AG04449 (cell line): ENCODE measurements at places on chromosomes 6 and 20.

GRCh38 chr6:170152124-170152926 is 138.6 kb downstream of the DLL1 start:
- DNase-seq = no peak

GRCh38 chr20:23399568-23400241 is 21.6 kb downstream of the NAPB start:
- DNase-seq = no peak

DNA sequence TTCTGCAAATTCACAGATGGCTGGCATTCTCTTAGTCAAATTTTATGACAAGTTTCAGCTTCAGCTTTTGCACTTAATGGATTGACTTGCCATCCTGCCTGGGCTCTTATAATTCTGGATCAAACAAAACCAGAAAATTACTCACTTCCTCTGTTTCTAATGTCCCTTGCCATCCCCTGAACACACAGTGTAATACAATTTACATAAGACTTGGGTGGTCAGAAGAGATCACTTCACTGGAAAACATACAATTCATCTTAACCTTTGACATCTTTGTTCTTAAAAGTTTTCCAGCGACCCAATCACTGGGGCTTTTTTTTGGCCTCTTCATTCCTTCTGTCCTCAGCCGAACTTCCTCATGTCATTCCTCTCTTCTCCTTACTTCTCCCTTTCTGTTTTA is 199.0 kb downstream of the ARHGAP18 start:
- DNase-seq = no peak

DNA sequence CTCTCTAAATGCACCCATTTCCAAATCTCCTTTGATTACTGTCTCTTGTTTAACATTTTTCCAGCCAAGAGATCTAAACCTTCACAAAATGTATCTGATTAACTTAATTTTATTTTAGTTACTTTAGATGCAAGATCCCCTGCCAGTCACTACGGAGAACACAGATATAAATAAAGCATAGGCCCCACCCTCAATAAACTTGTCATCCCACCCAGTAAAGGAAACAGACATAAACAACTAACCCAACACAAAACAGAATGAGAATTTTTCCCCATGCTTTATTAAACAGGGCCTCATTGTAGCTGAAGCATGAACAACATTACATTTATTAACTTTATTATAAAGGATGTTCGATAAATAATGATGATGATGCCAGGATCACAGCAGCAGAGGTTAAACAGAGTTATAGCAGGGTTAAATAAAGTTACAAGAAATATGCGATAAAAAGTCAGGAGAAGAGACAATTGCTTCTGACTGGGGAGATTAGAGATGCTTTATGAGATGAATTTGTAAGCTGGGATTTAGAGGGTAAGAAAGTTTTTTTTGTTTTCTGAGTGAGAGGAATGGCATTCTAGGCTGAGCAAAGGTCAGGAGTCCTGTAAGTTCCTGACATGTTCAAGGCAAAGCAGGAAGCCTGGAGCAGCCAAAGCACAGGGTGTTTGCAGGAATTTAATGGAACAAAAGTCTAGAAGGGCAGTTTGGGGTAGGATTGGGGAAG is 41.1 kb downstream of the TFAP2A start:
- no peak for DNase-seq

GRCh38 chr6:81476881-81477280 is 275.6 kb downstream of the TENT5A start:
- DNase-seq = peak; percentile 28

DNA sequence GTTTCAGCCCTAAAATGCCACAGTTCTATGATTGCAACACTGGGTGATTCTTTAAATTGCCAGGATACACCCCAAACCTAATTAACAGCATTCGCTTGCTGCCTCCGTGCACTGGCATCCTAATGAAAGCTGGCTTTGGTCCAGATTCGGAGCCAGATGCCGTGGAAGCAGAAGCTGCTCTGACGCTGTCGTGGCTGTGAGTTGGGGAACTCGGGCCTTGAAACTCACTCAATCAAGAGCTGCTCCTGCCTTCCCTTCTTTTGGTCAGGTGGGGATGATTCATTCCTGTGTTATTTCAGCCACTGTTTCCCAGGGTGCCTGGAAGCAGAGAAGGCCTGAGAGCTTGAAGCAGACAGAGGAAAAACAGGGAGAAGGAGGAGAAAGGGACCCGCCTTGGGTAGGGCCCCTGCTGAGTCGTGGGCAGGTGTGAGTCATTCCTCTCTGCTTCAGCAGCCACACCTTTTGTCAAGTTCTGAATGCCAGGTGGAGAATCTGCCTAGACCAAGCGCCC is 36.2 kb upstream of the DSP start:
- DNase-seq = peak; percentile 49

- DNase-seq = no peak
Measured at GRCh38 chr20:64044484-64045247, 4.8 kb downstream of the SOX18 start.

DNA sequence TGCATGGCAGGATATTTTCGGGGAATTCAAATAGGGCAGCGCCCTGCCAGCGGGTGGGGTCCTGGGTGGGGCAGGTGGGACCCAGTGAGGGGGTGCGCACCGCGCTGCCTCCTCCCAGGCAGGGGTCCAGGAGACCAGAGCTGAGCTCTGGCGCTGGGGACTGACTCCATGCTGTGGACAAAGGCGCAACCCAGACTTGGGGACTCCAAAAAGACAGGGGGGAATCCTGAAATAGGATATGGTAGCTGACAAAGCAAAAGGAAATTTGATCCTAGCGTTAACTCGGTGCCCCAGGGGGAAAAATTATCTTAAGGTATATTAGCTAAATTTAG is 23.6 kb downstream of the TFAP2A start:
- DNase-seq = no peak

DNA sequence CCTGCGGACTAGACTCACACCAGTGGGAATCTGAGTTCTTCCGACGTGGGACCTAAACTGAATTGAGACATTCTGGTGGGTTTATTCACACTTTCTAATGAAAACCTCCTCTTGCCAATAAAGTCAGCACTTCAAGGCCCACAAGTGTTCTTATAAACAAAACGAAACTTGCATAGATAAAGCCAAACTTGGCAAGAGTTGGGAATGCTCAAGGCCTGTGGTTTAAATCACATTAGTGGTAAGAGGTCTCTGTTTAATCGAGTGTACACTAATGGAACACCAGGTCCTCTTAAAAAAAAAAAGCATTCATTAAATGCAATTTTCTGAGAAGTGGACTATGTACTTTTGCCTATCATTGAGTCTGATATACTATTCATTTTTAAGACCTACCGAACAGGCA is 143.3 kb downstream of the SMOC2 start:
- DNase-seq = no peak

GRCh38 chr20:11780765-11781369 is 136.8 kb upstream of the BTBD3 start:
- DNase-seq = no peak

DNA sequence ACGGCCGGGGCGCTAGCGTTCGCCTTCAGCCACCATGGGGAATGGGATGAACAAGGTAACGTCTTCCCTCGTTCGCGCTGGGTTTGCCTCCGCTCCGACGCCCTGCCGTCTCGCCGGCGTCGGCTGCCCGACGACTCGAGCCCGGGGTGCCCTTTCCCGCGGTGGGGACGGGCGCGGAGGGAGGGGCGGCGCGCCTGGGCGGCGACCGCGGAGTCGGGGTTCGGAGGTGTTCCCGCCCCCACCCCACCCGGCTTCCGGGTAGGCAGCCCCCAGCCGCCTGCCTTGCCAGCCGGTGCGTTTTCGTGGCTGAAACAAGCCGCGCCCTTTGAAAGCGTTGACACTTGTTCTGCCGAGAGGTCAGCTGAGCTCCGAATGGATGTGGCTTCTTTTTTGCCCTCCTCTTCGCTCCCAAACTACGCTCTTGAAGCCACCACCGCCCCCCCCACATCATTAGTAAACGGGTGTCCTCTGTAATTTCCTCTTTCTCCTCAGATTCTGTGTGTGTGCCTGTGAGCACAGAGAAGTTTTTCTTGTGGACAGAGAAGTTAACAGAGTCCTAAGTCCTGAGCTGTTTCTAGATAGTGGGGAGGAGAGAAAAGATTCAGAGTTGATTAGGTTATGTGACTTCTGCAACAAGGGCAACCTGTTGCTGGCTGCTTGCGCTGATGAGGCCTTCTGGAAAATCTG is 362 bp downstream of the DUSP22 start:
- no peak for DNase-seq

DNA sequence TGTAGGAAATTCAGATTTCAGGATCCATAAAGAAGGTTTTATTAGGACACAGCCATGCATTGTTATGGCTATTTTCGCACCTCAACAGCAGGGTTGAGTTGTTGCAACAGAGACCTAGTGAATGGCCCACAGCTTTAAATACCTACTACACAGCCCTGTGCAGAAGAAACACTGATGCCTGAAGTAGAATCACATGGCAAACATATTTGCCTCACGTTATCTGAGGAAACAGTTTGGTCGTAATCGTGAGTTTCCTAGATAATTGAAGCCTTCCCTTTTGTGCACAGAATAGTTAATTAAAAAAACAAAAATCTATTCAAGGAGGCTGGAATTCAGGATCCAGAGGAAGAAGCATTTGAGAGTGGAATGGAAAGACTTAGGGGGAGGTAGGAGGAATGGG is 55.1 kb downstream of the GCNT2 start:
- DNase-seq = no peak

DNA sequence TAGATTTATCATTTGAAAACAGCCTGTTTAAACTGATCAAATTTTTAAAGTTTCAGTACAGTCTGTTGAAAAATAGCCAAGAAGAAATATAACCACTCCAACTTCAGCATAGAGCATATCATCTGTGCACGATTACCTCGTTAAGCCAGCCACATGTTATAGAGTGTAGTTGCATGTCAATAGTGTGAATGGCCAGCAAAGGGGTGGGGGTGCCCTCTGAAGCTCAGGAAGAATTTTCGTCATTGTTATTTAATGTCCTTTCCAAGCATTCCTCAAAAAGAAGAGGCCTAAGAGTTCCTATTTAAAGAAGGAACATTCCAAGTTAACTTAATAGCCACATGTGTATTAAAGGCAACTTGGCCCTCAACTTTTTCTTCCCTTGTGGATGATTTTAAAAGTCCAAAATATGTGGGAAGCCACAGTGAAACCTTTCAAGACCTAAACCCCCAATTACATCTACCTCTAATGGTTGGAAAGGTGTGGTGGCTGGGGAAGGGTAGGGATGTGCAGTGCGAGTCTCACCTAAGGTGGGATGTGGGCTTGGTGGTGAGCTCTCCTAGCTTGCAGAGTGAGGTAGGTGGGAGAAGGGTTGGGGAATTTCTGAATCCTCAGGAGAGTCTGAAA is 1.8 kb upstream of the CCN2 start:
- DNase-seq = no peak

DNA sequence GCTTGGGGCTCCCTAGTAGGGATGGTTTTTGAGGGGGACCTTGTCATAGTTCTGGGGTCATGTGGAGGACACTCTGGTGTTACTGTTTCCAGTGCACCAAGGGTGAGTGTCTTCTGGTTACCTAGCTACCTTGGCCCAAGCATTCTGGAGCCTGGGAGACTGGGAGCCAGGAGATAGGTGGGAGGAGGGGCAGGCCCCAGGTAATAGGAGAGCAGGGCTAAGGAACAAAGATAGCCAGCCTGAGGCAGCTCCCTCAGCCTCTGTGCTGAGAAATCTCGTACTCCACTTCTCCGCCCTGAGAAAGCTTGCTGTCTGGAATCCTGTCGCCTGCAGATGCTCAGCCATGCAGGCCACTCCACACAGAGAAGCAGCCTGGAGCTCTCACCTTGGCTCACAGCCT is 8.3 kb upstream of the ENTPD6 start:
- no peak for DNase-seq

- DNase-seq = no peak
Measured at GRCh38 chr6:152130441-152130840, 323.0 kb downstream of the ESR1 start.

DNA sequence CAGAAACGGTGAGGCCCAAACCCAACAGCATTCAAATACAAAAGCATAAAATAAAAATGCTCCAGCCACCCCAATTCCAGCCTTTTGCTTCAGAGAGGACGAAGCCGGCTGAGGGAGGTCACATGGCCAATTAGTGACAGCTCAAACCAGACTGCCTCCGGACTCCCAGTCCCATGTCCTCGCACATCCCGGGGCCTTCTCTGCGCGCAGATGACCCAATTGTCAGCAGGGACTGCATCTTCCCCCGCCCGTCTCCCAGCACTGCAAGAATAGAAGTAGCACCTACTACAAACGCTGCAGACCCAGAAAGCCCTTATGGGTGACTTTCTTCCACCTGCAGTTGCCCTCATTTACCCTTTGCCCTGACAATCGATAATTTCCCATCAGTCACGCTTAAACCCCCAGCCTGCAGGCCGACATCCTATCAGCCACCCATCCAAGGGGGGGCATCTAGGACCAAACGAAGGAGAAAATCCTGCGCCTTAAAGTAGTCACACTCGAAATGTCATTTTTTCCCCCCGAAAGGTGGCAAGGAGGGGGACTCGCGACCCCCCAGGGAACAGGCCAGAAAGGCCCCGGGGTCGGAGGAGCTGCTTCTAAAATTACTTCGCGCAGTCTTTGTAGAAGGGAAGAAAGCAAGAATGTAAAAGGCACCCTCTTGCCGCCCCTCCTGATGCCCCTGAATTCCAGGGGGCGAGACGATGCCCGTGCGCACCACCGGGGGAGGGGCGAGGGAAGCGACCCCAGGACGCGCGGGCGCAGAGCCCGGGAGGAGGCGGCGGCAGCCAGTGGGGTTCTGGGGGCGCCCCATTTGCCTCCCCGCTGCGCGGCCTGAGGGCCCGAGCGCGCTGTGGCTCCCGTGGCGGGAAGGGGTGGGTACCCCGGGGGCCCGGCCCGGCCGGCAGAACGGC is 792 bp downstream of the SLC23A2 start:
- DNase-seq = no peak

DNA sequence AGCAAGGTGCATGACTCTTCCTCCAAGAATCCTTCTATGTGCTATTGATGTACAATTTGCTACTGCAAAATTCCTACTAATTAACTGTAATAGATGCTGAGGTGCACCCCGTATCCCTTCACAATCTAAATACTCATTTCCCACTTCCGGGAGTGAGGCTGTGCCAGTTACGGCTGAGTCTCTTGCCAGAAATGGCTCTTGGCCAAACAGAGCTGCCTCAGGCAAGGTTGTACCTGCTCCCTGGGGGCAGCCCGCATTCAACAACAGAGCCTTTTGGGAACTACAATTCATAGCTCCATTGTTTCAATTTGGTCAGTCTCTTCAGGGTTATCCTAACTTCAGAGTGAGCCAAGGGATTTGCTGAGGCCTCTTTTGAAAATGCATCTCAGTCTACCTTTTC is 789.8 kb upstream of the MAP3K7 start:
- no peak for DNase-seq

GRCh38 chr6:20696676-20697075 is 162.4 kb downstream of the CDKAL1 start:
- peak; percentile 74 for DNase-seq

- no peak for DNase-seq
Measured at GRCh38 chr6:159257846-159258245, 88.6 kb downstream of the FNDC1 start.

- DNase-seq = no peak
Measured at GRCh38 chr20:58839474-58839874, 11.2 kb downstream of the GNAS-AS1 start.
